Breast epithelium (tissue), 4 donors: ENCODE measurements at places on chromosomes 2 and 18. TPM values are rescaled to one million over a fixed set of nuclear protein-coding genes. Genes with fewer than 3 reads are reported as not detected.

DNA sequence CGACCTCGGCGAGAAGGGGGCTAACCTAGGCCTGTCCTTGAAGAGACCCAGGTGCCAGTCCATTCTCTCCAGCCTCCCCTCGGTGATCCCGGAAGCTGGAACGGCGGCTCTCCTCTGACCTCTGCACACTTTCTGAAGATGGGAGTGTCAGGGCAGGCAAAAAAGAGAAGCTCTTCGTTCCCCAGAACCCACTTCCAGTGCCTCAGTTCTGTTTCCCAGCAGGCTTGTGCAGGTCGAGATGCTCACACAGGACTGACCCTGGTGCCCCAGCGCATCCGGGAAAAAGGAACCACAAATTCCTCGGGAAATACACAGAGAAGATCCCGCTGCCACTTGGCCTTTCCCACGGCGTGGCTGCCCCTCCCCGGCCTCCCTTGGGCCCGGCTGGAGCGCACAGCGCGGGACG lies 681 bp upstream of the PTPN18 start:
- DNase-seq = no peak

CD8B2 gene
- 0.29 TPM for total RNA-seq

GRCh38 chr2:43948370-43948769 lies 47.4 kb downstream of the LRPPRC start:
- no peak for DNase-seq

DNA sequence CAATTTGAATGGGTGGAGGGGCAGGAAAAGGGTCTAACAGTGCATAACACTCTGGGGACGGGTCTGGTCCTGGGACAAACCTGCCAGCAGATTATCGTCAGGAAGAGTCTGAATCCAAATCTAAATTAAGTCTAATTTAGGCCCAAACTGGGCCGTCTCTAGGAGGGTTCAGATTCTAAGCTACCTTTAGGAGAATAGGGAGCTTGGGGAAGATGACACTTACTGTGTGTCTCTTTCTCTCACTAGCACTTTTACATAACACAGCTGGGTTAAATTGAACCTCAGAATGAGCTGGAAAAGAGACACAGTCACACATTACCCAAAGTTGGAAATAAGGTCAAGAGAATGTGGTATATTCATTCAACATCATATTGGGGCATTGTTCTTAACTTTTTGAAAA lies 228.8 kb downstream of the KCNH7 start:
- DNase-seq = no peak
